ENCODE measurements at places on chromosomes 13 and 19.

GRCh38 chr13:65825039-65825438, 1405.1 kb downstream of the PCDH9 start:
- DNase-seq: no peak

GRCh38 chr13:76750126-76750525, 136.1 kb downstream of the KCTD12 start:
- no peak for DNase-seq

DNA sequence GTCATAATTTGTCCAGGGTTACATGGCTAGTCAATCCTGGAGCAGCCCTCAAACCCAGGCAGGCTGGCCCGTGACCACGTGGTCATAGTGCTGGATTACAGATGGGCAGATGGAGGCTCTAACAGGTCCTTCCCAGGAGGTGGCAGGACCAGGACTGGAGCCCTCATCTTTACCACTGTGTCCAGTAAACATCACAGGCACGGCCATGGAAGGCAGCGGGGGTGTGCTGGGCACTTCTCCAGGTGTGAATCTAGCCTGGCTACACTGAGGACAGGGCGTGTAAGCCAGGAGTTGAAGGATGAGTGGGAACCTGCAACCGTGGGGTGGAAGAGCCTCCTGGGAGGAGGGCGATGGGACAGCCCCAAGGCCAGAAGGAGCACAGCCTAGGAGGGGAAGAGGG, 6.1 kb downstream of the CIC start:
- DNase-seq: no peak

DNA sequence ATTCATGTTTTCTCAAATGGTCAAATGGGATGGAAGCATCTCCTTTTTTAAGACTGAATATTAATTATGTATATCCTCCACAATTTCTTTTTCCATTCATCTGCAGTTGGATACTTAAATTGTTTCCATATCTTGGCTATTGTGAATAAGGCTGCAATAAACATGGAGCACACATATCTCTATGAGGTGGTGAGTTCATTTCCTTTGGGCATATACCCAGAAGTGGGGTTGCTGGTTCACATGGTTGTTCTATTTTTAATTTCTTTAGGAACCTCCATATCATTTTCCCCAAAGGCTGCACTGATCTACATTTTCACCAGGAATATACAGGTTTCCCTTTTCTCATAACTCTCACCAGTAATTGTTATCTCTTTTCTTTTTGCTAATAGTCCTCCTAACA, 566.3 kb downstream of the KCTD12 start:
- DNase-seq: no peak

DNA sequence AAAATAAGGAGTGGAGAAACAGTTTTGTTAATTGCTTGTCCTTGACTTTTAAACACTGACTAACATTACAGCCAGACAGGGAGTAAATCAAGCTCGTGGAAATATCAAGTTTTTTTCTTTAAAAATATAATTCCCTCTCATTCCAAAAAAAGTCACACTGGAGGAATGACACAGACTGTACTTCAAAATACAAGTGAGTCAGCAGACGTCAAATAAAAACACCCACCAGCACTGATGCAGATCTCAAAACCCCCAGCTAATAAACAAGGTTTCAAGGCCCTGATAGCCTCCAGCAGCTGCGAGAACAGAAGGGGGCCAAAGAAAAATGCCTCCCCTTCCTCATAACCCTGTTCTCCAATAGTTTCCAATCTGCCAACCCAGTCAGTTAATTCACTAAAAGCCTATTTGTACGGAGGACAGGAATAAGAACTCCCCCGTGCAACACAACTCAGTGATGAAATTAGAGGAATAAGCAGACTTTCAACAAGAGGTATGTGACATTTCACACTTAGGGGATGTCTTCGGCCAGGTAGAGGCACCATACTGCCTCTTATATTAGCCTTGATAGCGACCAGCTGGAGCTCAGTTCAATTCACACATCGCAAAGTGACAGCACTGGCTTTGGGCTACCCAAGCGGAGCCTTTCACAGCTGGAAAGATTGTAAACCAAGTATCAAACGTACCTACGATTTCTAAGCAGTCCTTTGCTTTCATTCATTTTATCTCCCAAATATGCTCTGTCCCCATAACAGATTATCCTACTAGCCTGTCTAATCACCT, 561.0 kb upstream of the KLF12 start:
- DNase-seq: no peak

DNA sequence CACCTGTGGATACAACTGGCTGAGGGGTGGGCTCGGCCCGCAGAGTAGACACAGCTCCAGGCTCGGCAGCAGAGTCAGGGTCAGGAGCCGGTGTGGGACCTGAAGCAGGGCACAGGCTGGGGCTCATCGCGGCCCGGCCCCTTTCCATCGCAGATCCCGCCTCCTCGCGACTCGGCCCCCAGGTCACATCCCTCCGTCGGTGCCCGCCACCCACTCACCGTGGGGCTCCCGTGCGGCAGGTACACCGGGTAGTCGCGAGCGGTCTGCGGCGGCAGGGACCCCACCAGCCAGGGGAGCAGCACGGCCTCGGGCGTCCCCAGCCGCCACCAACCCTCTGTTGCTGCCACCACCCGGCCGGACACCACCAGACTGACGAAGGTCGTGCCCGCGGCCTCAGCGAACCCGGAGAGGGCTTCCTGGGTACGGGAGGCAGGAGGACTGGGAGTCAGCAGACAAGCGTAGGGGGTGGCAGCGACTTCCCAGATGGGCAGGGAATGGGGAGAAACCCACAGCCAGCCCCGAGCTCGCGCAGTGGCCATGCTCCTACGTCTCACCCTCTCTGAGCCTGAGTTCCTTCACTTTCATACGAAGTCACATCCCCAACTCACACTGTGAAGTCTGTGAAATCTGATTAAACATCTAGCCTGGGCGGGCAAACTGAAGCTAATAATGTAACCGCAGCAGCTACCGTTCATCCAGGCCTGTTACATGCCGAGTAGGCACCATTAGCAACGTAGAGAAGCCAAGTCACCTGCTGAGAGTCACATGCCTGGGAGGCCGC, 3.7 kb downstream of the FUZ start:
- peak; percentile 60 for DNase-seq
